GM04503 (cell line): ENCODE measurements at places on chromosomes 6 and 20.

- no peak for DNase-seq
These were observed 34.1 kb downstream of the INSM1 start for GRCh38 chr20:20401991-20402390.

DNA sequence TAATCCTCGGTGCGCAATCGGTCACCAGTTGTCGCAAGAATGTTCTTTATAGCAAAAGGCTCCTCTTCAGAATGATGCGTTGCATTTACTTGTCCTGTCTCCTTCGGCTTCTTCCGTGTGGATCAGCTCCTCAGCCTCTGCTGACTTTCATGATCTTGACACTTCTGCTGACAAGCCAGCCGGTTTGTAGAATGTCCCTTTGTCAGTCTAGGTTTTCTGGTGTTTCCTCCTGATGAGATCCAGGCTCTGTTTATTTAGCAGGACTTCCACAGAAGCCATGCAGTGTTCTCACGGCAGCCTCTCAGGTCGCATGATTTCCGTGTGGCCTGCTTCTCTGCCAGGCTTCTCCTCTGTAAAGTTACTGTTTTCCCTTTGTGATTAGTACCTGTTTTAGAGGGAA, 66.9 kb downstream of the STX11 start:
- no peak for DNase-seq

DNA sequence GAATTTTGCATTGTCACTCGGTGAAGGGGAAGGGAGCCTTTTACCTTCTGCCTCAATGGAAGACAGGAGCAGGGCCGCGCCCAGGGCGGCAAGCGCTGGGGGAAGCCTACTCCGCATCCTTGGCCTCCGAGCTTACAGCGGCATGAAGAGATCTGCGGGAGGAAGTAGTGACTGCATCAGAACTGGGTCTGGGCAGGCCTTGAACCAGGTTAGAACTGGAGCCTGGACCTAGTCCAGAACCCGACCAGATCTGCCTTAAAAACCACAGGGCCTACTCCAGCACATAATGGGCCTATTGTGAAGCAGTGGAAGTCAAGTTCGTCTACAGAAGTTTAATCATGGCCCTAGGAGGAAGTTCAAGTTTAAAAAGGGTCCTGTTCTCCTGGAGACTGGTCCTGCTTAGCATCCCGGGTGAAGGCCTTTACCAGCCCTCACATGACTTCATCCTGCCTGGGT, 3.1 kb downstream of the COL12A1 start:
- DNase-seq: no peak

GRCh38 chr20:48821261-48821920, 6.4 kb downstream of the PREX1 start:
- no peak for DNase-seq

DNA sequence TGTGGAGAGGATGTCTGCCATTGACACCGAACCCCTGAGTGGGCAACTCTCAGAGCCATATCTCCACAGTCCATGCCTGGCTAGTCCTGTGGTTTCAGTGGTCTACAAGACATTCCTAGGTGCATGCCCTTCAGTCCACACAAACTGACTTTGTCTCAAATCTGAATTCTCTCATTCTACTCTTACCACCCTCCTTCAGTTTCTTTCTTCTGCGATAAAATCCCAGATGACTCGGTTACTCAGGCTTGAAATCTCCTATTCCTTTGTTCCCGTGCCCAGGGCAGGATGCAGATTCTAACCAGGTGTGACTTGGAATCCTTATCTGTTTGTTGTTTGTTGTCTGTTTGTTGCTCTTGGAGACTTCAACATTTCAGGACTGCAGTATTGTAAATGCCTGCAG, 9.3 kb downstream of the CDS2 start:
- DNase-seq: no peak

DNA sequence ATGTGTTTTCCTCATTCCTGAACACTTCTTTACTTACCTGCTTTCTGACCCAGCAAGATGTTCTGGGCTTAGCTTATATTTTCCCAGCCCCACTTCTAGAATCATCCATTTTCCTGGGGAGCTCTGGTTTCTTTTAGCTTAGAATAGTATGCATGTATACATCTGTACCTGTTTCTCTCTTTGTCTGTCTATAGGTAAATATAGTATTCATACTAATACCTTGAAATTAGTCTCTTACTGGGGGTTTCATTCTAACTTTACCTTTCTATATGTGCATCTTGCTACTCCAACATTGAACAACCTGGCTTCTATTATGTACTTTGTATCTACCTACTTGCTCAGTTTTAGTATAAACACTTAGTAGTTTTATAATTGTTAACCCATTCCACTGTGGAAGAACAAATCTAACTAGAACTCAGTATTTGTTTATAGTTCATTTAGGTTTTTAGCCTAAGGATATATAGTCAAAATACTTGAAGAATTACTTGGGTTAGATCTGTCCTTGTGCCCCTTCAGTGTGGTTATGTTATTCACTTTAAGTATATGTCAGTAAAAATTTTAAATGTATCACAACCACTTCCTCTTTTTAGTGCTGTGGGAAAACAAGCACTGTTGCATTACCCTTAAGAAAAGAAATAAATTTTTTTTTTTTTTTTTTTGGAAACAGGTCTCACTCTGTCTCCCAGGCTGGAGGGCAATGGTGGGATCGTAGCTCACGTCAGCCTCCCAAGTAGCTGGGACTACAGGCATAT, 54.0 kb downstream of the ASXL1 start:
- DNase-seq: no peak

GRCh38 chr20:62971950-62972844, 19.7 kb downstream of the SLC17A9 start:
- no peak for DNase-seq

GRCh38 chr20:59564171-59564570, 40.2 kb upstream of the PHACTR3 start:
- no peak for DNase-seq

GRCh38 chr6:38776515-38776914, 61.4 kb downstream of the DNAH8 start:
- no peak for DNase-seq

- no peak for DNase-seq
These were observed 87.1 kb downstream of the CDC5L start for GRCh38 chr6:44474643-44475042.

- no peak for DNase-seq
These were observed 133.5 kb downstream of the CDK19 start for GRCh38 chr6:110681543-110682459.

GRCh38 chr20:919491-919916, 3.4 kb upstream of the ANGPT4 start:
- DNase-seq: no peak

GRCh38 chr20:11119573-11119972, 445.8 kb upstream of the JAG1 start:
- no peak for DNase-seq

- no peak for DNase-seq
These were observed 11.5 kb downstream of the NFKBIL1 start for GRCh38 chr6:31558631-31559500.

- DNase-seq: no peak
These were observed 170.5 kb downstream of the TFAP2B start for GRCh38 chr6:50989123-50989522.

- no peak for DNase-seq
These were observed 22.8 kb upstream of the RAB22A start for GRCh38 chr20:58286729-58287128.

DNA sequence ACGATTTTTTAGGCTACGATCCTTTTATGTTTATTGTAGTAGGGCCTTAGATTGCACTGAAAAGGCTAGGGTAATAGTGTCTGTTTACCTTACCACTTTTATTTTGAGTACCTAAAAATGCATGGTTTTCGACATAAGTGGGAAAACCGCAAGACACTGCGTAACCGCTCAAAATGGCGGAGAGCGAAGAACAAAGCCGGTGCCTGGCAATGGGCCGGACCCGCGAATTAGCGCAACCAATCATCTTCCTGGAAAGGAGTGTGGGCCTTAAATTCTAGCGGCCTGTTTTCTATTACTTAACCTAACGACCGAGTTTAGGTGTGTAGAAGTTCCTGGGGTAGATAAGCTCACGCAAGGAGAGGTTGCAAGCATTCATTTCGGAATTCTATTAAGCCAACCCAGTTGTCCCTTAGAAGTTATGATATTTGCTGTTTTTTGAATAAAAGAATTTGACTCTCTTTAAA, 118.0 kb downstream of the HFE start:
- DNase-seq: no peak

DNA sequence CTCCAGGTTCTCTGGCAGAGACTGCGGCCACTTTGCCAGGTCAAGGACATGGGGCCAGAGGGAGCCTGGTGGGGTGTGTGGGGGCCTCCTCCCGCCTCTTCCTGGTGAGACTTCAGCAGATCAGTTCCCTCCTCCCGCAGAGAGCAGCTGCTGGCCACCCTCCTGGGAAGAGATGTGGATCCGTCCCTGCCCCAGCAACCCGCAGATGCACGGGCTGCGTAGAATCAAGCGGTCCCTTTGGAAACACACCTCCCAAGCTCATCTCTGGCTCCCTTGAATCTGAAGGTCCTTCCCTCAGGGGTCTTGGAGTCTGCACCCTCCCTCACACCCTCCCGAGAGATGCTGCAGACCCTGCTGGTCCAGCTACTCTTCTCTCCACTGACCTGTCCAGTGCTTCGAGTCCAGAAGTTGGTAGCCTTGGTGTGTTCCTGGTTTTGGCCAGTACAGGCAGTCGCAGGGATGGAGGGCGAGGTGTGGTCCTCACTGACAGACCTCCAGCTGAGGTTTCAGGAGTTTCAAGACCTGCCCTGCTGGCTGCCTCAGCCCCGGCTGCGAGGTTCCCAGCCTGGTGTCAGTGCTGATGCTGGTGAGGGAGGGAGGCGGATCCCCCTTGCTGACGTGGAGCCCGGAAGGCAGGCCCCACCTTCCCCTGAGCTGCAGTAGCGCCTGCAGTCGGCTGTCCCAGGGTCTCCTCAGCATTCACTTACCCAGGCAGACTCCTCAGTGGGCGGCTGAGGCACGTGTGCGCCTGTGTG, at the start of gene NPBWR2:
NPBWR2 (minus strand) TSS at position 585 of the 755 bp plus-strand sequence. CDS start 734 bp downstream, outside the sequence.
- no peak for DNase-seq
